ENCODE measurements at places on chromosomes 7 and 10.
A peak's percentile ranks its signal among the peaks of the same experiment; 100 is the strongest.

DNA sequence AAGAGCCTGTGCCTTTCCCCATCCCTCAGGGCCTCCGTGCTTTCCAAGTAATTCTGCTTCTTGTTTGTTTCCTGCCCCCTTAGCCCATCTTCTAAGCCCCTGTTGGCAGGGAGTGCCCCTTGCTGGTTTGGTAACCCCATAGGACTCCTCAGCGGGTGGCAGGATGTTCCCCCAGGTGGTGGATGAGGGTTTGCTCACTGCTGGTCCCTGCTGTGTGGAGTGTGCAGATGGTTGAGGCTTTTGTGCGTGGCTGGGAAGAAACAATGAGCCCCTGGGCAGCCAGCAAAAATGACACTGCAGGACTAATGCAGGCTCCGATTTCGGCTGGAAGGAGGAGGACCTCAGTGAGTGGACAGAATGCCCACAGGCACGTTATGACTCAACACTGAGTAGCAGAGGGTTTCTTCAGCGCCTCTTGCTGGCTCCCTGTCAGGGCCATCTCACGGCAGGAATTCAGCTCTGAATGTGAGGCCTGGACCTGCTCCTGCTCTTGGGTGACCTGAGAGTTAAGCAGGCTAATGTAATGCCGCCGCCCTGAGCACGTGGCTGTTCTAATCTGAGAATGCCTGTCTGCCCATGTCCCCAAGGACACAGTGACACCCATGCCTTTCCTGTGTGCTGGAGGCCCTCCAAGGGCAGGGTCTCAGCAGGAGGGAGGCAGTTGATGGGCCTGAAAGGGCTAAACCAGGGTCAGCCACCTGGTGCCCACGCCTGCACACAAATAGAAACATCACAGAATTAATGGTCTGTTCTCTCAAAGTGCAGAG is 16.6 kb downstream of the BAG3 start:
- no peak for DNase-seq

GRCh38 chr10:23314835-23315239 is 29.8 kb downstream of the C10orf67 start:
- peak; percentile 38 for DNase-seq

GRCh38 chr10:23200586-23200985 is 8.5 kb downstream of the PTF1A start:
- no peak for DNase-seq

DNA sequence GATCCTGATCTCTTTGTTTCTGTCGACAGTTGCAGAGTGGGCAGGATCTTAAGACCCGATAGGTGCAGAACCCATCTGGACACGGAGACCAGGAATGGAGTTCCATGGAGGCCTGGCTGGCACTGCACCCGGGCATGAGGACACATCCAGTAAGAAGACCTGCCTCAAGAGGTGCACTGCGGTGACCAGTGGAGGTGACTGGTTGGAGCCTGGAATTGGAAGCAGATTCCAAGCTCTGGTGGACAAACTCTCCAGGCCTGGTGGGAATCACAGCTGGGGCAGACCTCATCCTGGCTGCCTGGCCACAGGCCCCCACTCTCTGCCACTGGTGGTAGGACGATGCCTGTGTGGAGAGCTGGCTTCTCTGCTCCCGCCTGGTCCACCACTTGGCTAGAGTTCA is 31.0 kb downstream of the ZNF775 start:
- DNase-seq, result no peak

GRCh38 chr7:38507384-38507783 is 123.8 kb downstream of the AMPH start:
- no peak for DNase-seq

DNA sequence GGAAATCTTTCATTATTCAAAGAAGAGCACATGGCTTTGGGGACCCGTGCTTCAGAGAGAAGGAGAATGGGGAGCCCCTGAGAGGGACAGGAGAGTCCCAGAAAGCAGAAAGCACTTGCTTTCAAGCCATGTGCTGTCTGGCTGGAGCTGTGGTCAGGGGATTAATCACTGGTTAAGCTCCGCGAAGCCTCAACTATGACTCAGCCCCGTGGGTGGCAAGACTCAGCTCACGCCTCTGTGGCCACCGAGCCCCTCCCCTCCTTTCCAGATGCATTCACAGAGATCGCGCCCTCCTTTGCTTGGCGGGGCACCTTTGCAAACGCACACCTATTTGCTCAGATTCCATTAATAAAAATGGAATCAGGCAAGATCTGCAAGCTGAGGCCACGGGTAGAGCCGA is 202.9 kb upstream of the TCERG1L start:
- DNase-seq, result no peak

- DNase-seq, result no peak
Observed at GRCh38 chr10:49364051-49364450, 31.8 kb downstream of the DRGX start.

DNA sequence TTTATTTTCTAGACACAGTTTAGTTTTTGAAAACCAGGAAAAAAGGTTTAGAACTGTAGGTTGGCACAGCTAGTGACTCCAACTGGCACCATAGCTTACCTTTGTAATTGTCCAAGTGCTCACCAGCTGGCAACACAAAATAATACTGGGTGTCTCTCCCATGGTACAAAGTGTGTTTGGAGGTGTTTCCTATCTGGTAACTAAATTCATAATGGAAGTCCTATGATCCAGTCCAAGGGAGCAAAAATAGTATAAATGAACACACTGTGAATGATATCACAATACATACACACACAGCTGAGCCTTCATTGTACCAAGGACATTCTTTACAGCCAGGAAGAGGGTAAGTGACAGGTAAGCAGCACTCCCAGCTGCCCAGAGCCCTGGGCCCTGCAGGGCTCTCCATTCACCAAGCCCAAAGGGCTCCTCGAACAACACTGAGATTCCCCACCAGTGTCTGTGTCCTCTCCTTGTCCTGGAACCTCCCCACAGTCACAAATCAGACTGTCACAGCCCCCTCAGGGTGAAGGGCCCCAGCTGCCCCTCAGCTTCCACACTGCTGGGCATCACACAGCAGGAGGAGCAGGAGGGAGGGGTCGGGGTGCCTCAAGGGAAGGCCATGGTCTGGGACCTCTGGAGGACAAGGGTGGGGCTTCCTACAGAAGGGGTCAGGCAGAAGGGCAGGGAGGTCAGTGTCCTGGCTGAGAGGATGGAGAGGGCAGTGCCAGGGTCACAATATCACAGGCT is 72.1 kb downstream of the PKD1L1 start:
- no peak for DNase-seq

DNA sequence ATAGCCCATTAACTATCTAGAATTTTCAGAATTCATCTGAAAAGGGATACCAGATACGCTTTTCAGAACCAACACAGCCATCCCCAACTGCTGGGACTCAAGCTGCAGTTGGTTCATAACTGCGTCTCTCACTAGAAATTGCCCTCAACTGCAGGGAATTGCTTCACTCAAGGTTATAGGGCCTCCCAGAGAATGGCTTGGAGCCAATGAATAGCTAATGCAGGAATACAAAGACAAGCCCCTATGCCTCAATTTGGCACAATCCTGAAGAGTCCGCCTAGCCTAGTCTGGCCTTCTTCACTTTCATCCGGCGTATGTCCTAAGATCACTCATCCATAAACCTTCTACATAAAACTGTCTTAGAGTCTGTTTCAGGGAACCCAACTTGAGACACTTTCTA is 164.0 kb downstream of the SKAP2 start:
- no peak for DNase-seq

DNA sequence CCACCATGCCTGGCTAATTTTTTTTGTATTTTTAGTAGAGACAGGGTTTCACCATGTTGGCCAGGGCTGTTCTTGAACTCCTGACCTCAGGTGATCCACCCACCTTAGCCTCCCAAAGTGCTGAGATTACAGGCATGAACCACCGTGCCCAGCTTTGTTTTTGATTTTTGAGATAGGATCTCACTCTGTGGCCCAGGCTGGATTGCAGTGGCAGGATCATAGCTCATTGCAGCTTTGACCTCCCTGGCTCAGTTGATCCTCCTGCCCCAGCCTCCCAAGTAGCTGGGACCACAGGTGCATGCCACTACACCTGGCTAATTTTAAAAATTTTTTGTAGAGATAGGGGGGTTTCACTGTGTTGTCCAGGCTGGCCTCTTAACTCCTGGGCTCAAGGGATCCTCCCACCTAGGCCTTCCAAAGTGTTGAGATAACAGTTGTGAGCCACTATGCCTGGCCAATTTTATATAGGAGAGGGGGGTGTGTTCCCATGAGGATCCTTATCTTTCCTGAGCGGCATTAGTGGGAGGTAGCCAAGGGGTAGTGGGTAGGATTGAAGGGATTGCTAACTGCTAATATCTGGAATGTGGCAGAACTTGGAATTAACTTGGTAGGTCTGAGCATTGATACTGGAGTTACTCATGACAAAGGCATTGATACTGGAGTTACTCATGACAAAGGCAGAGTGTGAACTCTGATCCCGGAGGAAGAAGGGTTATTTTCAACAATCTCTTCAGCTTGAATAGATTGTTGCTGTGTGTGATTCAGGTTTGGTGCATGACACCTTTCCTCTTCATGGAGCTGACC is 1.0 kb upstream of the NOLC1 start:
- DNase-seq, result no peak

DNA sequence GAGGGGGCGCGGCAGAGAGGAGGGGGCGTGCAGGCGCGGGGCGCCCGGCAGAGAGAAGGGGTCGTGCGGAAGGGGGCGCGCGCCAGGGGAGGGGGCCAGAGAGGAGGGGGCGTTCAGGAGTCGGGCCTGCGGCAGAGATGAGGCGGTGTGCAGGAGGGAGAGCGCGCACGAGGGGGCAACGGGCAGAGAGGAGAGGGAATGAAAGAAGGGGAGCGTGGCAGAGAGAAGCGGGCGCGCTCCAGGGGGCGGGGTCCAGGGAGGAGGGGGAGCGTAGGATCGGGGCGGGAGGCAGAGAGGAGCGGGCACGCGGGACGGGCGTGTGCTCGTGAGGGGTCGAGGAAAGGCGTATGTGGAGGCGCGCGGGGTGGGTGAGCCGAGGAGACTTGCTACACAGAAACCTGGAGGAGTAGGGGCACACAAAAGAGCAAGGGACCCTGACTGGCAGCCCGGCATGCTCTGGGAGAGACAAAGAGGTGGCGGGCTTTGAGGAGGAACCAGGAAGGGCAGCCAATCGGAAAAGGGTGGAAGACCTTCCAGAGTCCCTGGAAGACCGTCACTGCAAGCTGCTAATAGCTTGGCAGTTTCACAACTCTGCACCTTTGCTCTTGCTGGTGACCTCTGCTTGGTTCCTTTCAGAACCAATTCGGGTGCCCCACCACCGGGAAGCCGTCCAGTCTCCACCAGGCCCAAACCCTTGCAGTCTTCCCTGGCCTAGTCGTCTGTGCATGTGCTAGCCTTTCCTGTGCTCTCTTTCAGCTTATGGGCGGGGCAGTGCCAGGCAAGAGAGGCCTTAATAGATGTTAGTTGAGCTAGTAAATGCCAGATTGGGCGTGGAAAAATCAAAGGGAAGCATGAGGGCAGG is 639 bp downstream of the DYDC2 start:
- DNase-seq, result peak; percentile 27

DNA sequence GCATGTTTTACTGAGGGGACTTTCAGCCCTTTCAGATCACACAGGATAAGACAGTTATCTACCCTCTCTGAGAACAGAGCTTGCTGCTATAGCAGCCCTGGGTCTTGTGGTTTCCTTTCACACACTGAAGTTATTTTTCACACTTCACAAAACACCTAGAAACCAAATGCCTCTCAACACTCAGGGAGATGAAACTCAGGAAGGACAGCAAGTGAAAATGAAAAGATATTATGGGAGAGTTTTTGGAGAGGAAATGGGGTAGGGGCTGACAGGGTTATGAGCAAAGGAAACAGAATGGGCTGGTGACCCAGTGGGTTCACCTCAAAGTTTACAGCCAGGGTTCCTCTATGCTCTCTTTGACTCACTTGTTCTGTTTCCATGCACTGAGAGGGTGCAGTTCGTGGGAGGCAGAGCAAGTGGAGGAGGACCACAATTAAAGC is 17.0 kb upstream of the GIMAP2 start:
- DNase-seq, result peak; percentile 77

DNA sequence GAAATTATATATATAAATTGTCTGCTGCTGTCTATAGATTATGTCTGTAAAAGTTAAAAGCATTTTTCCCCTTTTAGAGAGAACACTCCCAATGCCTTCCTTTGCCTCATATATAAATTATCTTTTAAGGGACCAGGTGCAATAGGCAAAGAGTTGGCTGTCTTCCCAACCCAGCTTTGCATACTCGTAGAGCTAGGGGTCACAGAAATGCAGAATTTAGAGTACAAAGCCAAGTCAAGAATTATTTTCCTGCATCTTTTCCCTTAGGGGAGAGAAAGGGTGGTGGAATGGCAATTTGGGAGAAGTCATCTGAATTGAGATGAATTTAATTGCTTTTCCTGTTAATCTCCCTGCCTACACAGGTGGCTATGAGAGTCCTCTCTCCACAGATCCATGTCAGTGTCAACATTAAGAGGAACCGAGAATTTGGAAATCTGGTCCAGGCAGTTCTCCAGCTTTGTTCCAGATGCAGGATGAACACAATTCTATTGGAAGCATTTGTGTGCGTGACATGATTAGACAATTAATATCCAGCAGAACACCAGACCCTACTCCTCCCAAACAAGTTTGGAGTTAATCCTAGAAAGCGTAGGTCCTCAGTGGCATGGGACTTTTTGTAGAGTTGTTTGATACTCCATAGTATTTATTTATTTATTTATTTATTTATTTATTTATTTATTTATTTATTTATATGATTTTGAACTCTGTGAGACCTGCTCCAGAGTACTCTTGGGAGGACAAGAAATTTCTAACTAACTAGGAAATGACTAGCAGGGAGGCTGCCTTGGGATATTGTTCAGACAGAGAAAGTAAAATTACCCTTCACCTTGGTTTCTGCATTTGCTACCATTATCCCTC is 80.3 kb upstream of the SKAP2 start:
- DNase-seq, result no peak

DNA sequence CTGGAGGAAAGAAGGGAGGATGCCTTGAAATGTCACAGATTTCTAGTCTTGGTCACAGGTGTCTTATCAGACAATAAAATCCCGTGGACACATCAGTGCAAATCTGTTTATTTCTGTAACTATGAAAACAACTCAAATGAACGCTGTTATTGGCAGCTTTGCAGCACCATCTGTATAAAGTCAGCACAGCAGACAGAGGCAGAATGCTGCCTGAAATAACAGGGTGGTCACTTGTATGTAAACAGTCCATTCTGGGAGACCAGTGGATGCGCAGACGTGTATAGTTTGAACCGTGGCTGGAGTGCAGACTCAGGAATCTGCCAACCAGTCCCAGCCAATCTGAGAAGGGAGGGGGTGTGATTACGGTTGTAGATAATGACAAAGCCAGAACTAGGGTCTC is 54.8 kb downstream of the SEC23IP start:
- DNase-seq, result no peak

- no peak for DNase-seq
Observed at GRCh38 chr10:14282276-14282675, 48.4 kb downstream of the FRMD4A start.

- no peak for DNase-seq
Observed at GRCh38 chr7:103996639-103997038, 7.2 kb upstream of the RELN start.

- DNase-seq, result no peak
Observed at GRCh38 chr7:105015390-105015965, 1.5 kb downstream of the KMT2E start.

DNA sequence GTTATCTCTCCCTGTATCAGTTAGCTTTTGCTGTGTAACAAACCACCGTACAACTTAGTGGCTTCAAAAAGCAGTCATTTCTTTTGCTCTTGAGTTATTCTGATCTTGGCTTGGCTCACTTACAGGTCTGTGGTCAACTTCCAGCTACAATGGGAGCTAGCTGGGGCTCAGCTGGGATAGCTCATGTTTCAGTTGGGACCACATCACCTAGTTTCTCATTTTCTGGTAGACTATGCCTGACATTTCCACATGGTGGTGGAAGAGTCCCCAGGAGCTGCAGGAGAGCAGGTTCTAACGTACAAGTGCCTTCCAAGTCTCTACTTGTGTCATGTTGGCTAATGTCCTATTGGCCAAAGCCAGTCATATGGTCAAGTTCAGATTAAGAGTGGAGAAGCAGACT is 25.8 kb upstream of the PIP4K2A start:
- DNase-seq, result no peak
